ENCODE measurements at places on chromosomes 11 and 22. TPM values are rescaled to one million over a fixed set of nuclear protein-coding genes. Genes with fewer than 3 reads are reported as not detected.

Gene HBD
- total RNA-seq = not detected

Gene MRGPRX4
- not detected for total RNA-seq

Gene CTNND1
- total RNA-seq = 344 TPM

Gene C11orf86
- total RNA-seq = not detected

Gene TREH
- total RNA-seq = not detected

Gene PACSIN3
- 2.2 TPM for total RNA-seq

Gene SHISA8
- total RNA-seq = not detected

Gene SMIM35
- total RNA-seq = not detected

GRCh38 chr11:6468712-6469495 lies 4.8 kb downstream of the TRIM3 start:
- peaks cover 18% of the 10 kb centered on the region for H3K4me1 ChIP-seq
- H3K4me3 ChIP-seq = no peak overlapping the region
- DNase-seq = peak; percentile 81

DNA sequence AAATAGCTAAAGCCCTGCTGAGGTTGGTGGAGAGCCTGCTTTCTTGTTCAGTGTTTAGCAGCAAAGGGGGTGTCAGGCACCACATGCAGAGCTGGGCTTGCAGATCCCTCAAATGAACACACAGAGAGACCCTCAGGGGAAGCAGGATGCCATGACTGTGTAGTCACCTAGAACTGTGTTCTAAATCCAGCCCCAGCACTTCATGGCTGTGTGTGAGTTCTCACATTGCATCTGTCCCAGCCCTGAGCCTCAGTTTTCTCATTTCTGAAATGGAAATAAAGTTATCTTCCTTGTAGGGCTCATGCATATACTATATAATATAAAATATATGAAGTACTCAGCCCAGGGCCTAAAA lies 47.1 kb downstream of the CWC15 start:
- H3K4me1 ChIP-seq = peaks cover 12% of the 10 kb centered on the region
- no peak overlapping the region for H3K27ac ChIP-seq
- no peak overlapping the region for H3K4me3 ChIP-seq
- no peaks in the 10 kb centered on the region for H3K36me3 ChIP-seq
- H3K27me3 ChIP-seq = peaks cover 8% of the 10 kb centered on the region
- DNase-seq = no peak

DNA sequence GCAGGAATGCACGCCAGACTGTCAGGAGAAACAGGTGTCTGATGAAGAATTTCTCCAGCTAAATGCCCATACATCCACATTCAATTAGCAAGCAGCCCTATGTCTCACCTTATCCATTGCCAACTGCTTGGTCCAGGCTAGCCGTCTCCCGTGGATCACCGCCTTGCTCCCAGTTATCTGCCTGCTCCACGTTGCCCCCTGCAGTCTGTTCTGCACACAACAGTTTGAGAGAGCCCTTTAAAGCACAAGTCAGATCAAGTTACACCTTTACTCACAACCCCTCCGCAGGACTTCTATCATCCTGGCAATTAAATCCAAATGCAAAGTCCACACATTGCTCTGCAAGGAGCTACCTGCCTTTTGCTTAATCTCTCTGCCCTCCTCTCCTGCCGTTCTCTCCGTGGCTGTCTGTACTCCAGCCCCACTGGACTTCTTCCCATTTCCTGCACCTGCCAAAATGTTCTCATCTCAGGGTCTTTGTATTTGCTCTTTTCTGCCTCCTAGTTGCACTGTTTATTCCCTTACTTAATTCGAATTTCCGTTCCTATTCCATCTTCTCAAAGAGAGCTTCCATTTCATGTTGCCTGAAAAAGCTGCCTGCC lies 185.3 kb upstream of the LARGE1 start:
- no peak overlapping the region for H3K27ac ChIP-seq
- no peaks in the 10 kb centered on the region for H3K36me3 ChIP-seq
- H3K4me1 ChIP-seq = peaks cover 11% of the 10 kb centered on the region
- DNase-seq = peak; percentile 84
- H3K4me3 ChIP-seq = no peak overlapping the region
- H3K27me3 ChIP-seq = peaks cover 12% of the 10 kb centered on the region

DNA sequence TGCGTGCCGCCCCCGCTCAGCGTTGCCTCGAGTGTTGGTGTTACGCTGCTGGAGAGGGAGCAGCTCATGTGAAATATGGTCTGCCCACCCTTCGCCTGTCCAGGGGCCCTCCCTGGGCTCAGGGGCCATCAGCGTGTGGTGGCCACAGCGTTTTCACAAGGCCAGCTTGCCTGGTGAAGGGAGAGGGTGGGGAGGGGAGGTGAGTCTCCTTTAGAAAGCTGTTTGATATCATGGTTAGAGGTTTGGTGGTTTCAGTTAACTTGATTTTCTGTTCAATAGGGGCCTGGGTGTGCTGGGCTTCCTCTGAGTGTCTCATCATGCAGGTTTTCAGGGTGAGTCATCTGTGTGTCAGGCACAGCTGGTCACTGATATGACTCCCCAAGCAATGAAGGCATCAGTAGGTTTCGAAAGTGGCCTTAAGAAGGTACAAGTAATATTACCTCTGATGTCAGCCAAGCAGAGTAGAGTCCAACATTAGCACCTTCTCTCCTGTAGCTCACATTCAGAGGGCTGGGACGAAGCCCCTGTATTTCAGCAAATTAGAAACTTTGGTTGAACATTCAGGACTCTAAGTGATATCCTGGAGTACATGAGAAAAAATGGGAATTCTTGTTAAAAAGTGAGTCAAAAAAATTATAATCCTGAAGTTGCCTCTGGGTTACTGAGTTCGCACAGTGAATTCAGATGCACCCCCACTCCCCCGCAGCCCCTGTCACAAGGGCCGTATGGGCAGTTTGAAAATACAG lies 172.5 kb downstream of the TBC1D22A start:
- H3K27me3 ChIP-seq = peaks cover 8% of the 10 kb centered on the region
- DNase-seq = no peak
- no peak overlapping the region for H3K27ac ChIP-seq

DNA sequence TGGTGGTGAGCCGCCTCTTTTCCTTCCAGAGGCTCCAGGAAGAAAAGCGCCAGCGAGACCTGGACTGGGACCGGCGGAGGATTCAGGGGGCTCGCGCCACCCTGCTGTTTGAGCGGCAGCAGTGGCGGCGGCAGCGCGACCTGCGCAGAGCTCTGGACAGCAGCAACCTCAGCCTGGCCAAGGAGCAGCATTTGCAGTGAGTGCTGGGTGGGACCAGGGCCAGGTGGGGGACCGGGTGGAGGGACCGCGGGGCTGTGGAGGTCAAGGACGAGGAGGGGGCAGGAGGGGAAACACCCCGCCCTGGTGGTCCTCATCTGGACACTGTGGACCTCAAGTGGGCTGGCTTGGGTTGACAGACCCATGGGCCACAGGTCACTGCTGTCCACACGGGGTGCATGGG lies 17.4 kb downstream of the RIBC2 start:
- H3K36me3 ChIP-seq = peaks cover 5% of the 10 kb centered on the region
- peaks cover 4% of the 10 kb centered on the region for H3K4me1 ChIP-seq
- no peak overlapping the region for H3K27ac ChIP-seq
- no peak for DNase-seq

GRCh38 chr11:130300567-130300966 lies 14.2 kb downstream of the ZBTB44 start:
- H3K27me3 ChIP-seq = no peaks in the 10 kb centered on the region
- no peak overlapping the region for H3K4me3 ChIP-seq
- H3K36me3 ChIP-seq = peaks cover 11% of the 10 kb centered on the region
- DNase-seq = no peak

DNA sequence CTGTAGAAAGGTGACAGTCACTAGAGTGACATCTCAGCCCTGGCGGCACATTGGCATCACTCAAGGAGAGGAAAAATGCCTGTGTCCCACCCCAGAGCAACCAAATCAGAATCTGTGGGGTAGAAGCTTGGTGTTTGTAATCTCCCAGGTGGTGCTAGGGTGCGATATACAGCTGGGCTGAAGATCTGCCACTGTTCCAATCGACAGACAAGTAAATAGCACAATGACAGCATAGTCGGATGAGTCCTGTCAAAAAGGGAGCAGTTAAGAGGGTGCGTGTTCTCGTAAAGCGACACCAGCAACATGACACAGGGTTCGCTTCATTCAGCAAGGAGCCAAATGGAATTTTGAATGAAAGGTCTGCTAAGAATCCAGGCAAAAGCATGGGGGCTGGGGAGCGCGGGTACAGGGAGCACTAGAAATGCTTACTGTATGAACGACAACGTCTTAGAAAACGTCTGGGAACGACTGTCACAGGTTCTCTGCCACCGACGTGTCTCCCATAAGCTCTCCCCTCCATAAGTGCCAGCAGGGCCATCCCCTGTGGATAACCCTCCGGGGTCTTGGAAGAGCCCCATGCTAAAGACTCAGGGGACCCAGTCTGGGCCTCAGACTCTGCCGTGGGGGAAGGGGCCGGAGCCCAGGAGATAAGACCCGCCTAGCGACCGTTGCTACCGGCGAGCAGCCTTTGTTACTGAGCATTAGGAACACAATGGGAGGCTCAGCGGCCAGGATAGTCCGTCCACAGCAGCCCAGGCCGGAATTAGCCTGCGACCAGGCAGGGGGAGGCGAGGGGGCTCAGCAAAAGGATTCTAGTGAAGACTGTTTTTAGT lies 20.8 kb downstream of the ADA2 start:
- peaks cover 26% of the 10 kb centered on the region for H3K4me1 ChIP-seq
- peak overlapping the region; percentile 100 for H3K27ac ChIP-seq
- peak overlapping the region; percentile 91 for H3K4me3 ChIP-seq
- DNase-seq = peak; percentile 87
- H3K27me3 ChIP-seq = peaks cover 12% of the 10 kb centered on the region

GRCh38 chr11:129637983-129638776 lies 177.5 kb upstream of the TMEM45B start:
- H3K4me3 ChIP-seq = no peak overlapping the region
- no peaks in the 10 kb centered on the region for H3K27me3 ChIP-seq
- H3K36me3 ChIP-seq = peaks cover 8% of the 10 kb centered on the region
- no peak overlapping the region for H3K27ac ChIP-seq

DNA sequence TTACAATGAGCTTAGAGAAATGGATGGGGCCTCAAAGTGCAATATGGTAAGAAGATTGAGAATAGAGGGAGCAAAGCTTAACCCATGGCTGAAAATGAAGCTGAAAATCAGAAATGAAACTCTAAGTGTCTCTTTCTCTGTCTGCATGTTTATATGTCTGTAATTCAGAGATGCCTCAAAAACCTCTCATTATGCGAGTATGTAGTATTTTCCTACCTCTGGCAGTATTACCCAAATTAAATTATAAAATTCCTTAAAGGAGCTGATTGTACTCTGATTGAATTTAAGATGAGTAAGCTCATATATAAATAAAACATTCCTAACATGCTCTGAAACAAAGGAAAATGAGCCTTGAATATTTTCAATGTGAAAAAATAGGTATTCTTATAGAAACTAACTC lies 39.8 kb upstream of the PRSS23 start:
- no peak overlapping the region for H3K4me3 ChIP-seq
- no peaks in the 10 kb centered on the region for H3K36me3 ChIP-seq
- H3K27ac ChIP-seq = no peak overlapping the region
- H3K4me1 ChIP-seq = no peaks in the 10 kb centered on the region
- no peak for DNase-seq
- no peaks in the 10 kb centered on the region for H3K27me3 ChIP-seq

DNA sequence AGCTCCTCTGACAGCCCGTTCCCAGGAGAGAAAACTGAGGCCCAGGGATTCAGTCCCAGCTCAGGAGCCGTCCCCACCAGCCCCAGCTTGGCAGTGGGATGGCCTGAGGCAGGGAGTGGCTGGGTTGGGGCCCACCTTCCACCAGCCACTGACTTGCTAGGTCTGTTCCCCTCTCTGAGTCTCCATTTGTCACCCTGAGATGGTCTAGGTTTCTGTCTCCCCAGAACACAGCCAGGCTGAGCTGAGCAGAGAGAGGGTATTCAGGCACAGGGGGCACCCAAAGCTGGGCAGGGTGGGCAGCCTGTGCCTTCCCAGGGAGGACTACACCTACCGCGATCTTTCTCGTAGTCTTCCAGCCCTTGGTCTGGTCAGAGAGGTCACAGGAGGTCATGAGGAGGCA lies 95.7 kb downstream of the PDE2A start:
- H3K27ac ChIP-seq = no peak overlapping the region
- H3K27me3 ChIP-seq = peaks cover 6% of the 10 kb centered on the region
- no peak for DNase-seq
- H3K4me3 ChIP-seq = no peak overlapping the region
- peaks cover 14% of the 10 kb centered on the region for H3K4me1 ChIP-seq
- peaks cover under 1% of the 10 kb centered on the region for H3K36me3 ChIP-seq

- peaks cover 11% of the 10 kb centered on the region for H3K4me1 ChIP-seq
- H3K4me3 ChIP-seq = no peak overlapping the region
- no peaks in the 10 kb centered on the region for H3K36me3 ChIP-seq
- no peak for DNase-seq
Measured at GRCh38 chr11:94449437-94449836, 44.2 kb downstream of the MRE11 start.

DNA sequence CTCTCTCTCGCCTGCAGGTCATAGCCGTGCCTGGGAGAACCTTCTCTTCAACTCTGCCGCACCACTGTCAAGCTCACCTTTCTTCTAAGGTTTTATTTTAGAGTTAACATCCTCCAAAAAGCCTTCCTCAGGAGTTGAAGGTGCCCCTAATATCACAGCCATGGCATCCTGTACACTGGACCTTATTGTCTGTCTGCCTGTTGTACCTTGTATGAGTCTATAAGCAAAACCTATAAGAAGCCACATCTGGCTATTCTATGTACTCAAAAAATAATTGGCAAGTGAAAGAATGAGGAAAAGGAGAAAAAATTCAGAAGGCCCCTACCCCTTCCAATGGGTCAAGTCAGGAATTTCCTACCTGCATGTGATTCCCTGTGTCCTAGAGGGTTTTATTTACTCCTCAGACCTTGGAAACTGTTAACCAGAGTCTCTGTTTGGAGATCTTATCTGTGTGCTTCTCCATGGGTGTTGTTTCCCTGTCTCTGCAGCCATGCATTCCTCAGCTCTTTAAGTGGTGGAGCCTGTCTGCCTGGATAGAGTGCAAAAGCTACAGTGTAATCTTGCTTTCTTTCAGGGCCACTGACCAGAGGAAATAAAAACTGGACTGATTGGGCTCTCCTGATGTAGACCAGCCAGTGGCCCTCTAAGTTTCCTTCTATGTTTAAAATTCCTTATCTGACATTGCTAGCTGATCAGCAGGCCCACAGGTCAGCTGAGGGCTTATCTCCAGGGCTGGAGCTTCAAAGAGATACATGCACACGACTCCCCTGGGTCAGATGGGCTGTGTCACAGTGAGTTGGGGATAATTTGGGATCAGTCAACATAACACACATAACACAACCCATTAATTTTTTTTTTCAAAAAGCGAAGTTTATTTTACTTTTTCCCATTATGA lies 37.6 kb upstream of the TMEM135 start:
- H3K4me1 ChIP-seq = no peaks in the 10 kb centered on the region
- H3K36me3 ChIP-seq = no peaks in the 10 kb centered on the region
- H3K27me3 ChIP-seq = peaks cover 2% of the 10 kb centered on the region
- no peak overlapping the region for H3K4me3 ChIP-seq
- no peak for DNase-seq

DNA sequence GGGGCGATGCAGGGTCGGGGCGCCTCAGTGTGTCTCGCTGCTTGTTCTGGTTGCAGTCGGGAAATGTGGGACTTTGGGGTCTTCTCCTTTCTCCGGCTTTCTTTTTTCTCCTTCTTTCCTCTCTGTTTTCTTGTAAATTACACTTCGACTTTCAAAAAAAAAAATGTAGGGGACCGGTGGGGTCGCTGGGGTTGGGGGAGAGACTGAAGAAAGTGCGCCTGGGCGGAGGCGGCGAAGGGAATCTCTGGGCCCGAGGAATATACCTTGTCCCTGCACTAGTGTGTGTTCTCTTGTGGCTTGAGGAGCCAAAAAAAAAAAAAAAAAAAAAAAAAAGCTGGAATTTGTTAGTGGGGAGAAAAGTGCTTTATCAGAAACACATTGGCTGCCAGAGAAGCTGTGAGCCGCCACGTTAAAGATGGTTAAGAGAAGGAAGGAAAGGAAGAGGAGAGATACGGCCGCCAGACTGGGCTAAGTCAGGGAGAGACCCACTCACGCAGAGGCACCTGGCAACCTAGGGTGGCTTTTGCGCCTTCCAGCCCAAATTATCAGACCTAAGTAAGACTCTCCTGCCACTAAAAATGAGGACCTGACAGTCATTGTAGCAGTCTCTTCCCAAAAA lies 8.4 kb upstream of the FLI1 start:
- H3K36me3 ChIP-seq = peaks cover 9% of the 10 kb centered on the region
- peaks cover 40% of the 10 kb centered on the region for H3K27me3 ChIP-seq
- no peak overlapping the region for H3K4me3 ChIP-seq

Measured in glutamatergic neuron (in vitro differentiated cells).